ENCODE measurements at places on chromosomes 12 and 14.

- DNase-seq, result no peak
These were observed at the start of gene GALNT16 for GRCh38 chr14:69259527-69260189. Gene GALNT16 (plus strand): TSS chr14:69260158. CDS start chr14:69260291, 133 bp downstream.

- DNase-seq, result no peak
These were observed 25.4 kb downstream of the DNAH10 start for GRCh38 chr12:123787466-123787865.

DNA sequence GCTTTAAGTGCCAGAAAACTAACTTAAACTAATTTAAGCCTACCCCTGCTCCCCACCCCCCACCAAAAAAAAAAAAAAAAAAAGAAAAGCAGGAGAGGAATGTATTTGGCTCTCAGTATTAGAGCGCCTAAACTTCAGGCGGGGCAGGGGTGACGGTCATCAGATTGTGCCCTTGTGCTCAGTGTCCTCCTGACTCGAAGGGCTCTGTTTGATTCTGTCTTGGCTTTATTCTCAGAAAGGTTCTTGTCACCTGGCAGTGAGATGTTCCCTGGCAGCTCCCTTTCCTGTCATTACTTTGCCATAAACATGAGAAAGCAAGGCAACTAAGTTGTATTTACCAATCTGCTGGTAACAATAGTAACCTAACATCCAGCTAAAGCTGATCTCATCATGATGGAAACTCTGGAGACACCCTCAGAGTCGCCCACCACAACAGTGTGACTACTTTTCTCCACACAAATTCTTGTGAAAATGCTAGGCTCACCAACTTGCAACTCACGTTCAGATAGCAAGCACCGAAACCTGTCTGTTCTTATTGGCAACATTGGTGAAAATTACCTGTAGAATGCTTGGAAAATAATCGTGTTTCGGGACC is 39.0 kb upstream of the WNK1 start:
- DNase-seq, result no peak

GRCh38 chr12:51949342-51950030 is 2.0 kb upstream of the ACVR1B start:
- no peak for DNase-seq

DNA sequence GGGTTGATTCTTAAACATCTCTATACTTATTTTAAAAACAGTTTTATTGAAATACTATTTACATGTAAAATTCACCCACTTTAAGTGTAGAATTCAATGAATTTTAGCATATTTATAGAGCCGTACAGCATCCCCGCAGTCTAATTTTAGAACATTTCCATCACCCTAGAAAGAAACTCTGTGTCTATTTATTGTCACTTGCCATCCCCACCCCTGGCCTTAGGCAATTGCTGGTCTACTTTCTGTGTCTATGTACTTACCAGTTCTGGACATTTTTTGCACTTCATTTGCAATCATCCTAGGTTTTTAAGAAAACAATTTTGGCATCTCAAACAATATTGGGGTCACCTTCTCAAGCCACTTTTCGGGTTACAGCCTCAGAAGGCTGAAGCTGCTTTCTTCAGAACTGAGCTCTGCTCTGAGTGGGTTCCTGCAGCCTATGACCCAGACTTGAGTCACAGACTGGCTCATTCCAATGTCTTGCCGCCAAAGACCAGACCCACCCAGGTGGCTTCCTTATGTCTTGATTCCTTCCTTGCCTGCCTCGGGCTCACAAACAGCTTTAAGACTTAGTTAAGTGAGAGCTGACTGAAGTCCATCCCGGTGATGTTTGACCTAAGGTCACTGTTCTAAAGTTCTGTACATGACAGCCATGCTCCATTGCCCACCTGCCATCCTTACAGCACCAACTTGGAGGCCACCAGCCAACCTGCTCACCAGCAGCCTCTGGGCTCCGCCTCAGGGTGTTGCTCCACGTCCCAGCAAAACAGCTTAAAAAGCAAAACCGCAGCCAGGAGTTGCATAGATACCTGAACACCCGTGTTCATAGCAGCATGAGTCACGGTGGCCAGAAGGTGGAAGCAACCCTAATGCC is 131.5 kb downstream of the CHST11 start:
- no peak for DNase-seq

DNA sequence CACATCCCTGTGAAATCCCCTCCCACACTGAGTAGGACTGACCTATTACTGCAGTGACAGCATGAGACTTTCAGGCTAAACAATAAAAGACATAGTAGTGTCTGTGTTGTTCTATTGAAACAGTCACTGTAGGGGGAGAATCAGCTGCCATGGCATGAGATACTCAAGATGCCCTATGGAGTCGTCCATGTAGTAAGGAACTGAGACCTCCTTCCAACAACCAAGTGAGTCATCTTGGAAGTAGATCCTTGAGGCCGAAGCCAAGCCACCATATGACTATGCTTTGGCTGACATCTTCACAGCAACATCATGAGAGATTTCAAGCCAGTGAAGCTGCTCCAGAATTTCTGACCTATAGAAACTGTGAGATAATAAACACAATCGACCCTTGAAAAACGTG is 12.1 kb upstream of the LRP6 start:
- DNase-seq, result no peak

- DNase-seq, result no peak
These were observed 5.5 kb upstream of the HVCN1 start for GRCh38 chr12:110694330-110694901.

DNA sequence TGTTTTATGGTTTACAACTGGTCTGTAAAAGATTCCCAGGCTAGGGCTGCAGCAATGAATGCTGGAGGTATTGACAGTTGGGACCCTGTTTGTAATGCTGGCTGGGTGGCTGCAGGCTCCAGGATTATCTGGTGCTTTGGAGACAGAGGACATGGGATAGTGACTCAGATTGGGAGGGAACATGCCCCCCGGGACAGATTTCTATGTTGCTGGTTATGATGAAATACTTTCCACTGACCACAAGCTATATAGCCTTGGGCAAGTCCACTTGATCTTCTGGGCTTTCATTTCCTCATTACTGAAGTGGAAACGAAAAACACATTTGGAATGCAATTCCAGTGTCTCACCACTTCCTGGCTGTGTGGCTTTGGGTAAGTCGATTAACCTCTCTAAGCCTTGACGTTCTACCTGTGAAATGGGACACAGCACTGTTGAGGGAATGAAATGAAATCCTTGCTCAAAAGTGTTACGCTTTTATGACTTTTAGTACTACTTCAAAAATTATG is 6.3 kb upstream of the TPCN1 start:
- DNase-seq, result peak; percentile 81

DNA sequence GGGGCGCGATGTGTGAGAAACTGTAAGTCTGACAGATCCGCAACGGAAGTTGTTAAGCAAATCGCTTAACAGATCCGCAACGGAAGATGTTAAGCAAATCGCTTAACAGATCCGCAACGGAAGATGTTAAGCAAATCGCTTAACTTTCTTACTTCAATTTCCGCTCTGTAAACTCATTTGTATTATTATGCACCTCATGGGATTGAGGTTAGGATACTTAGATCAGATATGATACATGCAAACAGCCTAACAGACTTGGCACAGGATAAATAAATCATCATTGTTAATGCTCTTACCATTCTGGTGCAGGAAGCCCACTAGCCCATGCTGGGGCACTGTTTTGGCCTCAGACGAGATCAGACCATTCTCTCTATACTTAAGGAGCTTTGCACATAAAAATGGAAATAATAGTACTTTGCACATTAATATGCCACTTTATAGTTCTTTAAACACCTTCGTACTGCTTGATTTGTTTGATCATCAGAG is 399 bp downstream of the NCAPD2 start:
- DNase-seq, result no peak

DNA sequence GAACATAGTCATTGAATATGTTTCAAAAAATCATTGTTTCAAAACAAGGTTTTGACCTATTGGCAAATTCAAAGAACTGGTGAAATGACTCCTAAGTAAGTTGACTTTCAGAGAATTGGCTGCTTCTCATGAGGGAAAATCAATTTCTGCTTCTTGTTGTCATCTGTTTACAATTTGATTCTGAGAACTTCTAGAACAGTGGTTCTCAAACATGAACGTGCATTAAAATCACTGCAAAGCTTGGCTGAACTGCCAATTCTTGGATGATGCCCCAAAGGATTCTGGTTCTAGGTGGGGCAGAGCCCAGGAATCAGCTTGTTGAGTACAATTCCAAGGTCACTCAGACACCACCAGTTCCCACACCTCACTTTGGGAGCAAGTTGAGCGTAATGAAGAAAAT is 83.9 kb downstream of the ZFP36L1 start:
- no peak for DNase-seq

GRCh38 chr12:111692575-111693210 is 6.8 kb downstream of the ACAD10 start:
- DNase-seq, result no peak

GRCh38 chr14:37232907-37233481 is 35.3 kb downstream of the MIPOL1 start:
- DNase-seq, result peak; percentile 20

- no peak for DNase-seq
These were observed 111.1 kb downstream of the DIP2B start for GRCh38 chr12:50615907-50616296.

- DNase-seq, result no peak
These were observed 1442.0 kb downstream of the AACS start for GRCh38 chr12:126507231-126507630.

DNA sequence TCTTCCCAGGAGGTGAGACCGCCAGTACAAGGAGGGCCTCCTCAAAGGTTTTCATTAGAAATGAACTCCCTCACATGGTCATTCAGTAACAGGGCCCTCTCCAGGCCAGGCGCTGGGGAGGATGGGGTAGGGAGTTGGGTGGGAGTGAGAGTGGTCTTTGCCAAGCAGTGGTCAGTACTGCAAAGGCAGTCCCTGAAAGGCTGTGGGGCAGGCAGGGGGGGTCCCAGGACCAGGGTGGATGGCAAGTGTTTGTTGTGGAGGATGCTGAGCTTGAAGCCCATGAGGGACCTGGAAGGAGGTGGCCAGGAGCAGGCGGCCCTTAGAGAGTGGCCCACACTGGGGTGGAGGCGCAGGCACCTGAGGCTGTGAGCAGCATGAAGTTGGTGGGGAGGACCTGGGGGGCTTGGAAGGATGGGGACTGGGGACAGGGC is 26.1 kb downstream of the CEP170B start:
- DNase-seq, result no peak

DNA sequence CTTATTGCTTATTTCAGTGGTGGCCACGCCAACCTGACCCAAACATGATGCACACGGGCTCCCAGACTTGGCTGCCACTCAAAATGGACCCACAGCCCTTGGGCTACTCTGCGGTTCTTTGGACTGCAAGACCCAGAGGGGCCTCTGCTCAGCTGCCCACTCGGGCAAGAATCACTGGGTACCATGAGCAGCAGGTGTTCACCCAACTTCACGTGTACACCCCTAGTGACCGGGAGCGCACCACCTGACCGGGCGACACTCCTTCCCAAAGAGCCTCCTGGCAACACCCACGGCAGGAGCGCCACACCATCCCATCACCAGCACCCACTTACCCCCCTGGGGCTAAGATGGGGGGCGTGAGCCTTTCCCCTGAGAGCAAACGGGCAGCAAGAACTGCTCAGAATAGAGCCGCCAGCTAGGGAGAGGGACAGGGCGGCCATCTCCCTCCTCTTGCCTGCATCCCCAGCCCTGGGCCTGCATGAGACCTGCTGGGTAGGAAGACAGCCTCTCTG is 32.0 kb downstream of the CCNK start:
- no peak for DNase-seq

DNA sequence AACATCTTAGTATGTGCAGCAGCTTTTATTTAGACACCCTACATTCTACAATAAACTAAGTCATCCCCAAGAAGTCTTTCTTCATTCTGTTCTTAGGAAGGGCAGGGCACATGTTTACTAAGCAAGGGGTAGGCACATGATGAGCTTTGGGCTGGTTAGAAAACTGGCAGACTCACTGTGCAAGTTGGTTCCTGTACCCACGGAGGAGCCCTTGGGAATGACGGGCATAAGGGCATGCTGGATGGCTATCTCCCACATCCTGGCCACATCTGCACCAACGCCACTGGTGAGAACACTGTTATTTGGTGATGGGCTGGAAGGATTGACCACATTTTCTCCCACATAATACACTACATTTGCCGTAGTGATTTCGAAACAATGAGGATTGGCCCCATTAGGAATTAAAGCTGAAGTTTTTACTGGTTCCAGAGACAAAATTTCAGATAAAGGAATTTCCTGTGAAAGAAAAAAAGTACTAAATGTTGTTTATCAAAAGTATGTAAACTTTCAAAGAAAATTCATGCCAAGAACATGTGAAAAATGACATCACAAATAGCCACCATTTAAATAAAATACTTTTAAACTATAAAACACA is 297.0 kb downstream of the PRKD1 start:
- no peak for DNase-seq

DNA sequence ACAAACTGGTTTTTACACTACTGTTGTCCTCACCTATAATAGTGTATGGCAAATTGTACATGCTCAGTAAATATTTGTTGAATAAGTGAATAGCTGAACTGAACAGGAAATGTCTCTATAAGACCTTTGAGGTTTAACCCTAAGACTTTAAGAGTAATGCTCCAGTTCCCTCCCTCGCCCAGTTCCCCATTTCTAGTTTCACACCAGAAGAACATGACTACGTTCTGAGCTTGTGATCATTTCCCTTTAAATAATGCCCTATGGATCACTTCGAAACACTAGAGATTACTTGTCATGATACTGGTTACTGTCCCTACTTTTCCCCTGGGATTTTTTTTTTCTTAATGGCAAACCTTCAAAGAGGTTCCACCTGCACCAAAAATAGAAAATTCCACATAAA is 69.3 kb downstream of the PRKD1 start:
- no peak for DNase-seq

DNA sequence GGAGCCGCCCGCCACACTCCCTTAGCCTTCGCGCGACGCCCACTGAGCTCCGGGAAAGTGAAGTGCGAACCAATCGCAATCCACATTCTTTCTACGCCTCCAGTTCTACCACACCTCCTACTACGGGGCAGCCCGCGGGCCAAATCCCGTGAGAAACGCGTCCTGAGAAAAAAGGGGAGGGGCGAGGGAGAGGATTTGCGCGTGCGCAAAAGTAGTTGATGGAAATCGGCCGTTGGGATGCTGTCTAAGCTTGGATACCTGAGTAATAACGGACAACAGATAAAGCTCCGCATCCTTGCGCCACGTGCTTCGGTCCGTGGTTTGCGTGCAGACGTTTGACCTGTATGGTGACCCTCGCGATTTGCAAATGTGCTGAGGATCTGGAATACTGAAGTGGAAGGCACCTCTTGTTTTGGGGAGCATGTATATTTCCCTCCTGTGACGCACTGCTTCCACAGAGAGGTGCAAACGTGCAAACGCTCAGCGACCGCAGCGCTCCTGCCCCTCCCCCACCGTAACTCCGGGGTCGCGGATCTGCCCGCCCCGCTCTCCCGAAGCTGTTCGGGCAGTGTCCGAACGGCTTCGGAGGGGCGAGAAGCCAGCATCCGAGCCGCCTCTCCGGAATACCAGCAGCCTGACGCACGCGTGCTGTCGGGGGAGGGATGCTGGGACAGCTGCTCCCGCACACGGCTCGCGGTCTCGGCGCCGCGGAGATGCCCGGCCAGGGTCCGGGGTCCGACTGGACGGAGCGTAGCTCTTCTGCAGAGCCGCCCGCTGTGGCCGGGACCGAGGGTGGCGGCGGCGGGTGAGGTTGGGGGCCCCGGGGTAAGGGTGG is at the start of the genes FAM216A and GPN3:
Gene FAM216A, plus strand, starts transcription at position 632 of the 835 bp plus-strand sequence. Its CDS starts 31 bp downstream, at position 663.
Gene GPN3, minus strand, starts transcription at position 44 of the 835 bp plus-strand sequence. CDS start 54 bp downstream, outside the sequence.
- peak; percentile 96 for DNase-seq

All from AG04450 (cell line).